ENCODE measurements at places on chromosomes 5 and 9.

GRCh38 chr5:66242050-66242715 lies 98.1 kb downstream of the SREK1 start:
- DNase-seq: no peak

DNA sequence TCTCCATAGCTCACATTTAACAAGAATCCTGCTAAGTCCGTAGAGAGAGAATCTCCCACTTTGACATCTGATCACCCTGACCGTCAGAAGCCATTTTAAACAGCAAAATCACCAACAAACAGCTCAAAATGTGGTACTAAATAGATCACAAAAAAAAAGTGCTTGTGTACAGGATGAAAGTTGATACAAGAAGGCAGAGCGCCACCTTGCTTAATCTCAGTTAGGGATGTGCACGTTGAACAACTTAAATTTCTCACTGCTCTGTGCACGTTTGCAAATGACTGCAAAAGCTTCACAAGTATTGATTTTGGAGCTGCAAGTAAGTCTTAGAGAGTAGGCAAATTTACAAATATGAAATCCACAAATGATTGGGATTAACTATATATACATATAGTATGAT lies 63.1 kb upstream of the NREP start:
- no peak for DNase-seq

DNA sequence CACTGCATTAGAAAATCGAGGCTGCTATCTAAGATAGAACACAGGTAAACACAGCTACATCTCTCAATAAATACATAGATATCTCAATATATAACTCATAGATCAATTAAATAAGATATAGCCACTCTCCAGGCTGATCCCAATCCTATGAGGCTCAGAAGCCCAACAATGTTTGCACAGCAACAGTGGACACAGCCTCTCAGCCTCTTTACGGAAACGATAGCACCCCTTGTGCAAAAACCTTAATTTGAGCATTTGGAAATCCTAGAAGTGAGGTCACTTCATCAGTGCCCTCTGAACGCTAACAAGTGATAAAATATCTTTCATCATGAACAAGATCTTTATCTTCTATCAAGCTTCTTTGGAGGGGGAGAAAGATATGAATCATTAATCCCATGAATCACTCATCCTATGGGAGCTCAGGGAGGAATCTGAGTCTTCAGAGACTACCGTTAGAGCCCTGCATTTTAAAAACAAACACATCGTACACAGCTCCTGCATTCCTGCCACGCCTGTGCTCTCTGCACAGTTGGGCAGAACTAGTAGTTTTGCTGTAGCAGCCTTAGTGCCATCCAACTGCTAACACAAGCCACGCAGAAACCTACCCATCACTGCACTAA lies 71.4 kb downstream of the MED27 start:
- no peak for DNase-seq

- DNase-seq: no peak
Observed at GRCh38 chr9:98021306-98022040, 35.1 kb upstream of the NANS start.

DNA sequence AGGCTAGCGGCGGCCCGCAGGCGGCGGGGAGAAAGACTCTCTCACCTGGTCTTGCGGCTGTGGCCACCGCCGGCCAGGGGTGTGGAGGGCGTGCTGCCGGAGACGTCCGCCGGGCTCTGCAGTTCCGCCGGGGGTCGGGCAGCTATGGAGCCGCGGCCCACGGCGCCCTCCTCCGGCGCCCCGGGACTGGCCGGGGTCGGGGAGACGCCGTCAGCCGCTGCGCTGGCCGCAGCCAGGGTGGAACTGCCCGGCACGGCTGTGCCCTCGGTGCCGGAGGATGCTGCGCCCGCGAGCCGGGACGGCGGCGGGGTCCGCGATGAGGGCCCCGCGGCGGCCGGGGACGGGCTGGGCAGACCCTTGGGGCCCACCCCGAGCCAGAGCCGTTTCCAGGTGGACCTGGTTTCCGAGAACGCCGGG lies 253 bp downstream of the SLC12A2 start:
- DNase-seq: no peak

- no peak for DNase-seq
Observed at GRCh38 chr5:68331192-68332079, 115.9 kb downstream of the PIK3R1 start.

GRCh38 chr9:2059274-2059929 lies 44.3 kb downstream of the SMARCA2 start:
- DNase-seq: no peak

All from effector memory CD8-positive, alpha-beta T cell (primary cell).